Naive B cell (primary cell): ENCODE measurements at places on chromosomes 7 and 10. TPM values are rescaled to one million over a fixed set of nuclear protein-coding genes. Genes with fewer than 3 reads are reported as not detected.

Gene ODAD2
- polyA plus RNA-seq: not detected

Gene TCERG1L
- not detected for polyA plus RNA-seq

Gene SEMA3C
- polyA plus RNA-seq: not detected

Gene AMPH
- polyA plus RNA-seq: not detected

Gene ST8SIA6
- polyA plus RNA-seq: not detected
